ENCODE measurements at places on chromosomes 7 and 10.

- peak; percentile 6 for DNase-seq
These were observed 50.4 kb downstream of the RBM33 start for GRCh38 chr7:155694851-155695250.

- DNase-seq: no peak
These were observed 50.2 kb downstream of the NDUFB2 start for GRCh38 chr7:140746751-140747150.

DNA sequence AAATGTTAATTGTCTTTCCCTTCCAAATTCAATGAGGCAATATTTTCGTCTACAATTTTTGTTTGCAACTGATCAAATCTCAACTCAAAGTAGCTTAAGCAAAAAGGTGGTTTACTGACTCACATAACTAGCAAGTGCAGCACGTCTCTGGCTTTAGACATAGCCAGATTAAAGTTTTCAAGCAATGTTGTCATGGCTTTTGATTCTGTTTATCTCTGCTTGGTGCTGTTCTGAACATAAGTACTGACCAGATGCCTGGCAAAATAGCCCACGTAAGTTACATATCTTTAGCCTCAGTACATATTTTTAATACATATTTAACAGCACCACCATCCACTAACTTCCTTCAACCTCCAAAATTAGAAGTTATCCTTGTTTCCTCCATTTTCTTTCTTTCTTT, 877.9 kb downstream of the KCNMA1 start:
- no peak for DNase-seq

DNA sequence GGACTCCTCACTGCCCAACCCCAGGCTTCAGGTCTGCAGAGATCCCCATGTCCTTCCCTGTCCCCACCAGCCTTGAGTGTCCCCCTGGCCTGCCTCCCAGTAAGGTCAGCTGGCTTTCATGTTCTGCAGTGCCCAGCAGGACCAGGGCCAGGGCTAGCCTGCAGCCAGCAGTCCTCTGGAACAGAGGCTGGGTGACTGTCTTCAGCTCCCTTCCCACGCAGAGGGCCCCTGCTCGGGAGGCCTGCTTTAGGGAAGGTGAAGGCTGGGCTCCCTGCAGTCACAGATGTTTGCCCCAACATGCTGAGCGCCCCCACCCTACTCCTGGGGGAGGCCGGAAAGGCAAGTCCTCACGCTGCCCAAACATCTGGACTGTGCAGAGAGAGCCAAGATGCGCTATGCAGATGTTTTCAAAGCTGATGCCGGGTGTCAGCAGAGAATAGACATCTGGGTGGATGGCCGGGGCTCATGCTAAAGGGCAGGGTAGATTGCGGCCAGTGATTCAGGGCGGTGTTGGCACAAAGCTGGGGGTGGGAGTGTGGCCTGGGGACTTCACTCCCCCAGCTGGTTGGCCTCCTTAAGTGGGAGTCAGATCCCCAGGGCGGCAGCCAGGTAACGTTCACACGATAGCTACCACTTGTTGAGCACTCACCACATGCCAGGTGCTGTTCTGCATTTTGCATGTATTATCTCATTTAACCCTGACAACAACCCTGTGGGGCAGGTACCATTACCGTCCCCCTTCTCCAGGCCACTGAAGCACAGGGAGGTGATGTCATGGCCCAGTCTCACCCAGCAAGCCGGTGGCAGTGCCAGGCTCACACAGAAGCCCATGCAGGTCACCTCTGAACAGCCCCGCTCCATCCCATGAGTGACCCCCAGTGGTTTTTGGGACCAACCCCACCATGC, 71.2 kb upstream of the COL13A1 start:
- no peak for DNase-seq

DNA sequence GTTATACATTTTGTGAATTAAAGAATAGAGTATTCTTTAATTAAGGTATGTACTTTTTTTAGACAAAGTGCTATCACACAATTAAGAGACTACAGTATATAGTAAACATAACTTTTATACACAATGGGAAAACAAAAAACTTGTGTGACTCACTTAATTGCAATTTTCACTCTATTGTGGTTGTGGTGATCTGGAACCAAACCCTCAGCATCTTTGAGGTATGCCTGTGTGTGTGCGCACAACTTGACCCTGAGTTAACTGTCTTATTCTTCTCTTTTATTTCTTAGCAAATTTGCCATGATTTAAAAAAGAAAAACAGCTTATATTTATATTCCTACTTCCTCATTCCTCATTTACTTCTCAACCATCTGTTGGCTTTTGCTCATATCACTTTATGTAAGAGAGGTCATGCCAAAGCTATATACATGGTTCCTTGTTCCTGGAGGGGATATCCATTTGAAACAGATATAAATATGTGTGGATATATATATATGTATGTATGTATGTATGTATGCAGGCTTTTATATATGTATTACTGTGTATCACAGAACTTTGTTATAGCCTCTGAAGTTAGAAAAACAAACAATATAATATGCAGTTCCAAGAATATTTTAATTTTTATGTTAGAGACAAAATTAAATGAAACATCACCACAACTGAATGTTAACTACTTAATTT, 259.5 kb upstream of the HGF start:
- no peak for DNase-seq

- DNase-seq: no peak
These were observed 8.1 kb downstream of the IRF5 start for GRCh38 chr7:128945668-128946366.

GRCh38 chr10:58291538-58292174, 22.7 kb downstream of the CISD1 start:
- DNase-seq: no peak

- DNase-seq: no peak
These were observed 67.8 kb upstream of the CDK13 start for GRCh38 chr7:39882148-39882784.

- DNase-seq: no peak
These were observed 39.8 kb downstream of the ATOH7 start for GRCh38 chr10:68192113-68192512.

GRCh38 chr7:46654546-46655443, 733.7 kb upstream of the IGFBP3 start:
- DNase-seq: no peak

DNA sequence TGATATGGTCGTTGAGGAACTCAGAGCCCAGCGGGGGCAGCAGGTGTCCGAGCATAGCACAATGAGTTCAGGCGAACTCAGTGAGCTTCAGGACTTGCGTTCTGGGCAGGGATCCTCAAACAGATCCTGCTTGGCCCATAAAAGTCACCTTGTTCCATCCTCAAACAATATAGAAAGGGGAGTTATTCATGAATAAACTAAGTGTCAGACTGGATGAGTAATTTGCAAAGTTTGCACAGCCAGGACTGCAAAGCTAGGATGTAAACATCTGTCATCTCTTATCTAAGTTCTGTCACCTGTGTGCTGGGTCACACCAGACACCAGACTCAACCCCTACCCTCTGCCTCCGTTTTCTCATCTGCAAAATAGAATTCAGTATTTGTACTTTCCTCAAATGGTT, 58.0 kb upstream of the PFKP start:
- no peak for DNase-seq

DNA sequence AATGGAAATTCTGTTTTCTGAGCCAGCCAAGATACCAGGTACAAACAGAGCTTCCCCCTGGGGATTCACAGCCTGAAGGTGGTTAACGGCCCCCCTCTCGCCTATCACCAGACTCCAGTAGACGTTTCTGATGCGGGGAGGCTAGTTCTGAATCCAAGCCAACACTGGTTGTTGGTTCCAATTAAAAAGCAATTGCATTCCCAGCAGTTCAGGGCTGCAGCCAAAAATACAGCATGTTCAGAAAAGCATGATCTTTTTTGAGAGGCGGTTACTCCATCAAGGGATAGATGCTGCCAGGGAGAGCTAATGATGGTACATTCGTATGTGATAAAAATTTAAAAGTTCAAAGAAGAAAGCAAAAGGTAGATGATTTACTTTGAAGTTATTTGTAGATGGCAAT, 481.0 kb downstream of the GALNT17 start:
- no peak for DNase-seq

DNA sequence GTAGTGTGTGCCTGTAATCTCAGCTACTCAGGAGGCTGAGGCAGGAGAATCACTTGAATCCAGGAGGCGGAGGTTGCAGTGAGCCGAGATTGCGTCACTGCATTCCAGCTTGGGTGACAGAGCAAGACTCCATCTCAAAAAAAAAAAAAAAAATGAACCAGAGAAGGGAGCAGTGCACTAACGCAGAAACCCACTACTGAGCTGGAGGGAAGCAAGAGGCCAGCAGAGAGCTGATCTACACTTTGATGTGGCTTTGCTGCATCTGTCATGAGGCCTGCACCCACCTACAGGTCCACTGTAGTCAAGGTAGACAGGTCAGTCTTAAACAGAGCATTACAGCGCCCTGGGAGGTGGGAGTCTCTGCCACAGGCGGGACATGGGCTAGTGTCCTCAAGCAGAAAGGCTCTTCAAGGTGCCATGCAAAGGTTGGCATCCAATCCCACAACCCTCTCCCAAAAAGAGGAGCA, 30.0 kb downstream of the MAT1A start:
- DNase-seq: no peak

- no peak for DNase-seq
These were observed 50.3 kb upstream of the PIP4K2A start for GRCh38 chr10:22764639-22765038.

- no peak for DNase-seq
These were observed 764.0 kb upstream of the IGFBP3 start for GRCh38 chr7:46685051-46685450.

- no peak for DNase-seq
These were observed 282.9 kb downstream of the BICC1 start for GRCh38 chr10:58795560-58795959.

GRCh38 chr7:129438839-129439651, 4.8 kb downstream of the STRIP2 start:
- peak; percentile 34 for DNase-seq

DNA sequence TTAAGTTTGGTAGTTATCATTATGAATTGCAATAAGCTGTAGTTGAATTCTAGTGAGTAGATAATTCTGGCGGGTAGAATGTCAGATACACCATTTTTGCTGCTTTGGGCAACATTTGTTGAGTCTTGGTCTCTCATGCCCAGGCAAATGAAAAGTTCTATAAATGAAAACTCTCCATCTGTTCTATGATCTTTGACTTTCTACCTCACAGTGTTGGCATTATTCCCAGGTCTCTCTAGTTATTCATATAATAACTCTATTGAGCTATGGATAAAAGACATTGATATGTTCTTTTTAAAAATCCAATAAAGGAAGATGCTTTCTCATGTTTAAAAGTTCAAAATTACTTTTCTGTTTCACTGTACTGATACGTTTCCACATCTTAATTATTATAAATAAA, 415.3 kb upstream of the SEMA3D start:
- peak; percentile 6 for DNase-seq

- DNase-seq: no peak
These were observed 197.3 kb upstream of the PODXL start for GRCh38 chr7:131753620-131754222.

GRCh38 chr10:59268460-59268859, 92.0 kb downstream of the PHYHIPL start:
- no peak for DNase-seq

- no peak for DNase-seq
These were observed 45.2 kb upstream of the EXOC4 start for GRCh38 chr7:133207687-133208086.

- DNase-seq: no peak
These were observed 9.8 kb upstream of the FXYD4 start for GRCh38 chr10:43361547-43362190.

- DNase-seq: no peak
These were observed 4.4 kb upstream of the MALSU1 start for GRCh38 chr7:23294549-23295400.

DNA sequence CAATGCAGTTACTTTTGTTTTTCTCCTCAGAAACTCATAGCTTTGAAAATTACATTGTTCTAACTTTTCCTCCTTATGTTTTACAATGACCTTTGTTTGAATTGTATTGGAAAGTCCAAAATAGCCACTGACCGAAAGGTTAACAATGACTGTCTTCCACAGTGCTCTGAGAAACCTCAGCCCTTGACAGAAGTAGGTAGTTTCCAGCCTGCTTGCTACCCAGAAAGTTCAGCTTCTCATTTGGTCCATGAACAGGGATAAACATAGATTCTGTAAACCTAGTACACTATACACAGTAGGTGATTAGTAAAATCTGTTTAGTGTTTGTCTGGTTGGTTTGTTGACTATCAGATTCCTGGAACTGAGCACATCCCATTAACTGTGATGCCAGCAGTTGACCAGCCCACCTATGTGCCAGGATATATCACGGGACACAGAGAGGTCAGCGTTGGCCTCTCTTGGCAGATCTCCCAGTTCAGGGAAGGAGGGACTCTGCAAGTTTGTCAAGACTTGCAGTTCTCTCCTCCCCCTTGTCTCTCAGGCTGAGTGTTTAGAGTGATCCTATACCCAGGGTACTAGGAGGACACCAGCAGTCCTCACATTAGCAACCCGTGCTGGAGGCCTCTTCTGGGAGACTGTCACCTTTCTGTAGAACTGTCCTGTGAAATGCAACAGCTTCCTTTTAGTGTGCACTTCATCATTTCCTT, 297.6 kb downstream of the ARHGAP12 start:
- no peak for DNase-seq

DNA sequence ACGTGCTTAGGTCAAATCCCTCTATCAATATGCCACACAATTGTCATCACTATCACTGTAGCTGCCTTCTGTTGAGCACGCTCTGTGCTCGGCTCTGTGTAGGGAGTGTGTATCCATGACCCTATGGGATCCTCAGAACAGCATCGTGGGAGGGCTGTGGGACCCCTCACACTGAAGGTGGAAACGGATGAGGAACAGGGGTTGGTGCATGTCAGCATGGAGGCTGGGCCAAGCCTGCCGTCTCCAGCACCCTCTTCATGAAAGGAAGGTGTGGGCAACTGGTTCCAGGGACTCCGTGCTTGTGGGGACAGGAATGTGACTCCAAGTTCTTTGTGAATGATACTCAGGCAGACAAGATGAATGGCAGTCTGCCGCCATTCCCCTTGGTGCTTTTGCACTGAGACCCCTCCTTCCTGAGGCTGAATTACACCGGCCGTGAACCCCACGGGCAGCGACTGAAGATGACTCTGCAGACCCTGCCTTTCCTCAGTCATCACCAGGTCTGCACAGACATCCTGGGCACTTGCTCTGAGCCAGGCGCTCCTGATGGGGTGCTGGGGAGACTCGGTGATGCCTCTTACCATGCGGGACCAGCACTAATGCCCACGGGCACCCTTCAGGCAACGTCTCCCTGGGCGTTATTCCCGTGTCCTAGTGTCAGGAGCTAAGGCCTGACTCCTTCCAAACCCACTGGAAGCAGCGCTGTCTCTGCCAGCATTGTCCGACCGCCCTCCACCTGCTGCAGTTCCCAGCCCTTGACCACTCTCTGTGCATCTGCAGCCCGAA, 495.2 kb downstream of the TCERG1L start:
- DNase-seq: no peak

GRCh38 chr10:132095403-132096113, 29.8 kb downstream of the JAKMIP3 start:
- DNase-seq: no peak

DNA sequence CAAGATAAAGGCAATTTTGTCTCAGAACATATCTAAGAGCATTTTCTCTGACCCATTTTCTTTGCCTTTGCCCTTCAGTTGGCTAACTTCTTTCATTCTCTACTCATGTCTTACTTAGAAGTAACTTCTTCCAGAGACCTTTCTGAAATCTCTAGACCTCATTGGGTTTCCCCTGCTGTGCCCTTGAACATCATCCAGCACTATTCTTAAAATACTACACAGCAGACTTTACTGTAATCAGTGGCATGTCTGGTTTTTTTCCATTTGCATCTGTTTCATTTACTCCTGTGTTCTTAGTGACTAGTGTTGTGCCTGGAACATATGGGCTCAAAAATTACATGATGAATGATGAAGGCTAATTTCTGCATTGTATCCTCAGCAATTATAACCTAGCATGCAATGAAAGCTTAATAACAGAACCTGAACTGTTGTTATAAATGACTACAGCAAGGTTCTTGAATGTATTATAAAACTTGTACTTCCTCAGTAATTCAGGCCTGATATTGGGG, 301.9 kb downstream of the CDK14 start:
- DNase-seq: no peak

Measured in skeletal muscle cell (primary cell).